ENCODE measurements at places on chromosomes 7 and 10.

DNA sequence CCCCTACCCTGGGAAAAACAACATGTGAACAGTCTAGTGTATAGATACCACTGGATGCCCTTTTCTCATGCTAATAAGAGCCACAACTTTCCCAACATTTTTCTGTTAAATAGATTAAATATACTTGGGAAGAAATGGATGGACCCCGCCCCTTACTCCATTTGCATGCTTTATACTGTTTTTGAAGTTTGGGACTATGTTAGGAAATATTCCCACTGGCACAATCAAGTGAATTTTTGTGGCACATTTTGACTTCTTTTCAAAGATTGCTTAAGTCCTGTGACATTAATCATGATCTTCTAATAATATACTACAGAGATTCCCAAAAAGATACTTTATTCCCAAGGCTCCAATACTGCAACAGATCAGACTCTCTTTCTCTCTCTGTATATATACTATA, 216.6 kb downstream of the TWIST1 start:
- DNase-seq, result no peak

DNA sequence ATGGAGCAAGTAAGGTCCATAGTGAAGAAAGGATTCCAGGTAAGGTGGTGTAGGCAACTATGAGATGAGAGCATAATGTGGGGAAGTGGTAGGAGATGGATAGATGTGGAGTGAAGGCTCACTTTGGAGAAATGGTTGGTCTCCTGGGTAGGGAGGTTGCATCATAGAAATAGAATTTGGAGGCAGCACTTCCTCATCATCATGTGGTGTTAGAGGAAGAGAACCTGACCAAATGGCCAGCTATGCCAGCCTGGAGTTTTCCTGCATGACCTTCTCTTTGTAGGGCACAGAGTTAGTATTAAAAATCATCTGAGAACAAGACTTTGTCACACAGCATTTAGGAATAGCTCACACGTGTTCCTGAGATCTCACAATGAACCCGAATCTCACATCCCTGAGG, 126.7 kb upstream of the CXCL12 start:
- DNase-seq, result no peak

DNA sequence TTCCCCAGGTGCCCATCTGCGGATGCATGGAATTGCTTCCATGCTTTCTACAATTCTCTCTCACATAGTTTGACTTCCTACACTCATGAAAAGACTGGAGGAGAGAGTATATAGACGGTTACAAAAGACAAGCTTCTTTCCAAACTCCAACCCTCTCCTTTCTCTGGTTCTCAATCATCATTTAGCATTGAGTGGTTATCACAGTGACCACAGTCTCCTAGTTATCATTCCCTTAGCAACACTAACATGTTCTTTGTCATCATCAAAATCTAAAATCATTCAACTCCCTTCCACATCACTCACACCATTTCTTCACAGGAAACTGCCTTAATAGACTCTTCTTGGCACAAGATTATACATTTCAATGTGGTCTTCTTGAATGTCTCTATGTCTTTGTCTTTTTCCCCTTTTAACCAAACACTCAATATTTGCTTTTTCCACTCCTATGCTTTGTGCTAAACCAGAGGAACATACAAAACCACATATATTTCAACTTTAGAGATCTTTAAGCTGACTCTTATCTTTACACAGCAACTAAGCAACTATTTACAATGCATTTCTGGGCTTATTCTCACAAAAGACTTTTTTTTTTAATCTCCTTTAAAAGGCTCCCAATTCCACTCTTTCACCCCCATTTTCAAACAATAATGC, 126.3 kb downstream of the CNOT4 start:
- DNase-seq, result no peak

GRCh38 chr7:32559480-32559879, 64.2 kb downstream of the AVL9 start:
- DNase-seq, result no peak

- DNase-seq, result no peak
Measured at GRCh38 chr10:80144067-80144695, 11.7 kb downstream of the PLAC9 start.

DNA sequence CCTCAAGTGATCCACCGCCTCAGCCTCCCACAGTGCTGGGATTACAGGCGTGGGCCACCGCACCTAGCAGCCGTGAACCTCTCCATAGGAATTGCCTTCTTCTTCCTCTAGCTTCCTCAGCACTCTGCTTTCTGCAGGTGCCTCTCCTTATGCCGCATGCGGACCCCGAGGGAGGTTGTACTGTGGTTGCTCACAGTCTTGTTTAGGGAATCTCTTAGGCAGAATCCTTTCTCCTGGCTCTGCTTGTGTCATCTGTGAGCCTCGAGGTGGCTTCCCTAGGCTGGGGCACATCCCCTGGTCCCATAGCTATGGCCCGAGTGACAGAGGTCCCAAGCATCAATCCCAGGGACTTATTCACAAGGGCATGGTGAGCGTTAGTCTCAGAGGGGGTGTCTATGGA, 33.2 kb upstream of the GIMAP8 start:
- DNase-seq, result no peak

DNA sequence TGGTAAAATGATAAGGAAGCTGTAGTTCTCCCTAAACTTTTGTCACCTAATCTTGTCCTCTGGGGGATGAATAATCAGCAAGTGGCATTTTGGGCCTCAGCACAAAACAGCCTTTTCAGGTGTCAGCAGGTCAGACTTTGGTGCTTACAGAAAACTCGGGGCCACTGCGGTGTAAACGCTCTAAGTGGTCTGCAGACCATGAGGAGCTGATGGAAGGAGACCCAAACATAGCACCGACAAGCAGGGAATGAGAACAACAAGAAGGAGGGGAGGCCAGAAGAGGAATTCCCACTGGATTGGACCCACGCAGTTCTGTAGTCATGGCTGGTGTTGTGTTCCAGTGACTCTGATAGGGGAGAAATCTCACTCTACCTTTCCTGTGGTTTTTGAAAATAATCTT, 45.4 kb downstream of the RAMP3 start:
- no peak for DNase-seq

- DNase-seq, result no peak
Measured at GRCh38 chr10:89348481-89348880, 20.7 kb downstream of the IFIT3 start.

DNA sequence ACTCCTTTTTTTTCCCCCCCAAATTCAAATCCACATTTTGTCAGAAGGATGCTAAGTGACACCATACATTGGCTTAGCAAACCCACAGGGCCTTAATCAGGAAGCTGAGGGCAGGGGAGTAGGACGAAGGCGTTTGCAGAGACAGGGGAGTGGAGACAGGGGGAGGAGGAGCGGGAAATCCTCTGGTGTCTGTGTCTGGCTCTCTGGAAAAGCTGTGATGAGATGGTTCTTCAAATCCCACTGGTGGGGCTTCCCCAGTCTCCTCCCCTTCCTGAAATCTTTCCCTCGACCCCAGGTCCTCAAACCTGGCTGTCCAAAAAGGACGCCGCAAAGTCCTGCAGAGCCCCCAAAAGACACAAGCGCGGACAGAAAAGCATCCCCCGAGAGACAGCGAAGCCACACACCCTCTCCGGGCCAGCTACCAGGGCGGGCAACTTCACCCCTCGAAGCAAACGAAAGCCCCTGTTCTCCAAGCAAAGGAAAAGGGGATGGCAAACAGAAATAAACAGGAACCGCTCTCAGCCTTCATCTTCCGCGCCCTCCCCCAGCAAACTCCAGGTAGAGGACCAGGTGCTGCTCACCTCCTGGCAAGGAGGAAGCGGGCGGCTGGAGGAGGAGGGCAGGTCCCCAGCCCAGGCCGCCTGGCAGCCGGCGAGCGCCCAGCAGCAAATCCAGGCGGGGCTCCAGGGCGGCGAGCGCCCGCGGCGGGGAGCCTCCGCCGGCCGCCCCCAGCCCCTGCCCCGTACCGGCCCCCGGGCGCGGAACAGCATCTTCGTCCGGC, 520 bp downstream of the ELAPOR2 start:
- DNase-seq, result no peak

- peak; percentile 17 for DNase-seq
Measured at GRCh38 chr10:11515596-11516430, 95.6 kb downstream of the USP6NL start.

DNA sequence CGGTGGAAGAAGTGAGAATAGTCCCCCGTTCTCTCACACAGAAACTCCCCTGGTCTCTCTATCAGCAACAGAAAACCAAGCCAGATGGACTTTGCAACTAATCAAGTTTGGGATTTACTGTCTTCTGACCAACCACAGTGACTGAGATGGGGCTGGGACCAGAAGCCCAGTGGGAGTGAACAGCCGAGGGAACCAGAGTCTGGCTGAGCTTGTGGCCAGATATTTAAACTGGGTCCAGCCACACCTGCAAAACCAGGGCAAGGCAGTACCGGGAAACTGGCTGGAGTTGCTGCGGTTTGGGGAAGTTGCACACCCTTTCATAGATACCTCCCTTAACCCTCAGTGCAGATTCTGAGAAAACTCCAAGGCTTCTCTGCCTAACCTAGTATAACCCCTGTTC, 6.0 kb downstream of the GSTK1 start:
- no peak for DNase-seq

DNA sequence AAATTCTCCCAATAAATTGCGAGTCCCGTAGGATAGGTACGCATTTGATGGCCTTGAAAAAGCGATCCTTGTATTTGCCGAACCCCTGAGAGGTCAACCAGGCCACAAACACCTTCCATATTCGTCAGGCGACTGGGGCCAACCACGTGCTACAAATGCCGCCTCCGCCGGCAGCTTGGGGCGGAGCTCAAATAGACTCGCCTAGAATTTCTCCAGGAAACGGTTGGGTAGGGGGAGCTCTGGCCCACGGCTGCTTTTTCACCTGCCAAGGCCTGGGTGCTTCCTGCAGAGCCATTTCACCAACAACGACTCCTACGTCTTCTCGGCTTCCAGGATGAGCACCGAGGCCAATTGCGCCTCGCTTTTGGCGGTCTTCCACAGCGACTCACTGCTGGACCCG, 53.4 kb upstream of the KIF5B start:
- no peak for DNase-seq

GRCh38 chr10:70682920-70683600, 10.8 kb downstream of the ADAMTS14 start:
- DNase-seq, result no peak

GRCh38 chr10:81759111-81759510, 115.9 kb upstream of the NRG3 start:
- DNase-seq, result no peak

DNA sequence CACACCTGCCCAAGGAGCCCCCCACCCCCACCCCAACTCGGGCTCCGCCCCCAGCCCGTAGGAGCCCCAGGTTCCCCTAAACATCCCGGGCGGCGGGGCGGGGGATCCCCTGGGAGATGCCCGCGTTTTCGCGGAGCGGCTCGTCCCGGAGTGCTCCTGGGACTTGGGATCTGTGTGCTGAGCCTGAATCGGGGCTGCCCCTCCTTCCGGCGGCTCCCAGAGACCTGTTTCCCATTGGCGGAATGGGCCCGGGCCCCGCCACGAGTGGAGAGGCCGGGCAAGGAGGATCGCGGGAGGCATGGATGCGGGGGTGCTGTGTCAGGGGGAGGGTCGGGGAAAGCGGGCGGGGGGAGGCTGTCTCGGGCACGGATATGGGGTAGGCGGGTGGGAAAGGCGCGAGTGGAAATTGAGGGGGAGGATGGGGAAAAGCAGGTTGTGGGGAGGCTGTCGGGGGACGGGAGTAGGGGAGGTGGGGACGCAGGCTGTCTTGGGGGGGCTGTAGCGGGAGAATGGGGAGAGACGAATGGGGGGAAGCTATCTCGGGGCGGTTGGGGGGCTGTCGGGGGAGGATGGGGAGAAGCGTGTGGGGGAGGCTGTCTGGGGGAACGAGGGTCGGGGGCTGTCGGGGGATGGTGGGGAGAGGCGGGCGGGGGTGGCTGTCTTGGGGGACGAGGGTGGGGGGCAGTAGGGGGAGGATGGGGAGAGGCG, 572 bp upstream of the BHLHA15 start:
- no peak for DNase-seq

- DNase-seq, result no peak
Measured at GRCh38 chr7:20083781-20084180, 133.4 kb downstream of the MACC1 start.

DNA sequence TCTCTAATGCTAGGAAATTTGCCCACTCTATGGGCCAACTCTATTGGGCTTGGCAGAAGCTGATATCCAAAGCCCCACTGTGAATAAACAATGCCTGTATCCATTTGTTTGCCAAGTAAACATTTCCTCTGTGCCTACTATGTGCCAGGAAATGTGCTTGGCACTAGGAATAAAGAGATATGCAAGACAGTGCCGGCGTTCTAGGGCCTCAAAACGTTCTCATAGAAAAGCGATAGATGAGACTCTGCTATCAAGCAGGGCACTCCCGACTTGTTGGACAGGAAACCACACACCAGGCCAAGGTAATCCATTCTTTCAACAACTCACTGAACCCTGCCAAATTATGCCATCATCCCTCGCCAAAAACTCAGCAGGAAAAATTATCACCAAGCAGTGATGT, 196.7 kb downstream of the IPMK start:
- no peak for DNase-seq

DNA sequence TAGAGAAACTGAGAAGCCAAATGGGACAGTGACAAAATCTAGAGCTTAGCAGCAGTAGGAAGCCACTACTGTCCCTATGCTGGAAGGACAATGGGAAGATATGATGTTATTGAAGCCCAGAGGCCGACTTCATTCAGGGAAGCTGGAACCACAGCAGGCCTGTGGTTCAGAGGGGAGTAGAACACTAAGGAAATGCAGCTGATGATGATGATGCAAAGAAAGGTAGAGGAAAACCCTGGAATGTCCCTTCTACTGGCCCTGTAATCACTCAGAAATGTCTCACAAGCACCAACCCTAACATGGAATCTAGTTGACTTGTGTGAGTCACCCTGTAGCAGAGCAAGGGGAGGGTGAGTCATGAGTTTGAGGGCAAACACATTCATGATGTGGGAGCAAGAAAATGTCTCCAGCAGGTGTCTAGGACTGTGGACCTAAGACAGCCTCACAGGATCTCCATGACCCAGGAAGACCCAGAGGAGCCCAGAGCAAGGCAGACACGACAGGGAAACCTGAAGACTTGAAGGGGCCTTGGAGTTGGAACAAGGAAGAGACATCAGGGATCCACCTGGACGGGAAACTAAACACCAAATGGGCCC, 37.0 kb upstream of the LRRC17 start:
- DNase-seq, result peak; percentile 48

- DNase-seq, result no peak
Measured at GRCh38 chr7:139725858-139726484, 51.8 kb downstream of the HIPK2 start.

Data from T-helper 1 cell (primary cell).